ENCODE measurements at places on chromosomes 16 and 17.
A peak's percentile ranks its signal among the peaks of the same experiment; 100 is the strongest.

DNA sequence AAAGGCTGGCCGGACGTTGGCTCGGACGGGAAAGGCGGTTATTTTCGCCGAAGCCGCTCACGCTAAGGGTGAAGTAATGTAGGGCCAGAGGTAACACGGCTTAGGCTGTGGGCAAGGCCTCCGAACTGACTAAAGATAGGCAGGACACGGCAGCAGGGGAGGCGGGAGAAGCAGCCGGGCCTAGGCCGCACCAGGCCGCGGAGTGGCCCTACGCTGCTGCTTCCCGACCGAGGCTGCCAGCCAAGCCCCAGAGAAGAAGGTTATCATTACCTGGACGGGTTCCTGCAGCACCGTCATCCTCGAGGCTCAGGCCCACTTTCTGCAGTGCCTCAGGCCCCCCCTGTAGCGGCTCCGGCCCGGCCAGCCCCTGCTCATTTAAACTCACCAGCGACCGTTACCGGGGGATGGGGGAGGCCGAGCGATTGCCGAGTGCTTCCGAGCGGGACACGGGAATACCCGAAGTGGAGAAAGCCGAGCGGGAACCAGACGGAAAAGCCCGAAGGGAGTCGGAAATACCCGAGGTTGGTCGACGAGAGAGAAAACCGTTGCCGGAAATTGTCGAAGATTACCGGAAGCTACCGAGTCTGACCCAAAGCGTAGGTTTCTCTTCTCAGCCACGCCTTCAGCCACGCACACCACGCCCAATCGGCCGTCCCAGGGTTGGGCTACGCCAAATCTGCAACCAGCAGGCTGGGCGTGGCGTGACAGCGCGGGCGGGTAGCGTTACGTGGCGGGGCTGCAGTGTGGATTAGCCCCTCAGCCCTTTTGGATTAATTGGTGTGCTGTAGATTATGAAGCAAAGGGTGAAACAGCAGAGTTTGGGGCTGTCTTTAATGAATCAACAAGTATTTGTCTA is at the start of gene CDC27:
CDC27 (minus strand) TSS at position 420 of the 856 bp plus-strand sequence; CDS start at position 297, 123 bp downstream.
- peak; percentile 100 for DNase-seq

DNA sequence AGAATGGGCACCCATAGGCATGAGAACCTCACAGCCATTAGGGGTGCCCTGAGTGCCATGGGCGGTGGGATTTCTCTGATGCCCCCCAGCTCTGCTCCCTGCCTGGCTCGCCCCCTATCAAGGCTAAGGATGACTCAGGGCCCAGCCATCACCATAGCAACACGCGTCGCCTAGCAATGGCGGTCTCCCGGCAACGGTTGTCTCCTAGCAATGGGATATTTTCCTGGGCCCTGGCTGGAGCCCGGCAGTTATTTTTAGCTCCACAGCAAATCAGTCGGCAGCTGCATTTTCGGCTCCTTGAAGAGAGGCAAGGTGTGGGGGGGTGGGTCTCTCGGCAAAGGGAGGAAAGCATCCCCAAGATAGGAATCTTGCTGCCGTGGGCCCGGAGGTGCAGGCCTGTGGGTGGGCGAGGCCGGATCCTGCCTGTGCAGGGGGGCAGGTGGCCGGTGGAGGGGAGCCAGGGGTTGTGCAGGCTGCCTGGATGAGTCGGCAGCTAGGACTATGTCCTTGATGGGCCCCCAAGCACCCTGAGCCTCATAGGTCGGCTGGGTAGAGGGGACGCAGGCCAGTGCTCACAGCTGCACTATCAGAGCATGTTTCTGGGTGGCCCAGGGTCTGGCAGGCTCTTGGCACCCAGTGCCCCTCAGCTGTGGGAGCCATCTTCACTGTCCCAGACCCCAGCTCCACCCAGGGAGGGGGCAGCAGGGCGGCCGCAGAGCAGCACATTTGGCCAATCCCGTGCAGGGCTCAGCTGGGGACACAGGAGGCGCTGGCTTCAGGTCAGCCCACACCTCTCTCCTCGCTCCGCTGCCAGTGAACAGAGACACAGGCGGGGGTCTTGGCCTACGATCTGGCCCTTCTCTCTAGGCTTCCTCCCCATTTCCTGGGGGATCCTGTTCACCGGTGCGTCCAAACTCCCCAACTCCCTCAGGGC is 4.2 kb upstream of the FBXL16 start:
- no peak for DNase-seq

- no peak for DNase-seq
Measured at GRCh38 chr17:68513932-68514331, 1.7 kb downstream of the PRKAR1A start.

DNA sequence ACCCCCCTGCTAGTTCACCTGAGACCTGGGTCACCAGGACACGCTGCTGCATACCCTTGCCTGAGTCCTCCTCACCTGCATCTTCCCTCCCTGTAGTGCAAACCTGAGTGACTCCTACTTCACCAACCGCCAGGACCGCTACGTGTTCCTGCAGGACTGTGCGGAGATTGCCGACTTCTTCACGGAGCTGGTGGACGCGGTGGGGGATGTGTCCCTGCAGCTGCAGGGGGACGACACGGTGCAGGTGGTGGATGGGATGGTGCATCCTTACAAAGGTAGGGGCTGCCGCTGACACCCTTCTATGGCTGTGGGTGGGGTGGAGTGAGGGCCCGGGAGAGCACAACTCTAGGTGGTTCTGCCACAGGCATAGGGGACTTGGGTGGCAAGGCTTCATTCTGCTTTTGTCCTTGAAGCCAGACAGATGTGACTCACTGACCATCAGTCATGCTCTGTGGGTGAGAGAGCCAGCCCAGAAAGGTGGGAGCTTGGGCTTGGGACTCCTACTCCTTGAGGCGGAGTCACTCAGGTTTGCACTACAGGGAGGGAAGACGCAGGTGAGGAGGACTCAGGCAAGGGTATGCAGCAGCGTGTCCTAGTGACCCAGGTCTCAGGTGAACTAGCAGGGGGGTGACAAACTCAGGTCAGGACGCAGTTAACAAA is 22.3 kb downstream of the PGS1 start:
- DNase-seq: no peak

DNA sequence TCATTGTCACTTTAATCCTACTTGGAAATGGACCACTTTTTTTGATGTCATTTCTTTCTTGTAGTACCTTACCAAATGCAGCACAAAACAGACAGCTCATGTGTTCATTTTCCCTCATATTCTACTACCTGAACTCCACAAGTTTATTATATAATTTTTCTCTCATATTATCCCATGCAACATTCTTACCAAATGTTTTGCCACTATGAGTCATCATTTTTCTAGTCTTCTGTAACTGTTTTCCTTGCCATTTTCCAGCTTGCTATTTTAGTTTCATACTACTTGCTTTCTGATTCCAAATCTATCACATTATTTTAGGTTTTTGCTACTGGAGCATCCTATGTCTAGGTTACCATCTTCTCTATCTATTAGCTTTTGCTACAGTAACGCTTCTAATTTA is 332.7 kb downstream of the ZFHX3 start:
- no peak for DNase-seq

DNA sequence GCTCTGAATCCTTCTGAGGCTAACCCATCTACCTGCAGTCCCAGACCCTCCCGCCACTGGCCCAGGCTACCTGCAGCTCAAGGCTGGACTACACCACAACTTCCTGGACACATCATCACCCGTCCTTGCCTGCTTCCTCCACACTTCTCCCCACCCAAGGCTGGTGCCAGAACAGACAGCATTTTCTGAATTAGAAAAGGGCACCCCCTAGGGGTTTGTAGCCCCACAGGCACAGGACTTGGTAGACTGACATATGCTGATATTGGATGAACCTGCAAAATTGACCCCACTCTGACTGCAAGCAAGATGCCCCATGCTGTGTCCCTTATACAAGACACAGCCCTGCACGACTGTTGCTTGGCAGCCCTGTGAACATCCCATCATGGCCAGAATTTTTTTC is 271.5 kb upstream of the C16orf82 start:
- peak; percentile 87 for DNase-seq

DNA sequence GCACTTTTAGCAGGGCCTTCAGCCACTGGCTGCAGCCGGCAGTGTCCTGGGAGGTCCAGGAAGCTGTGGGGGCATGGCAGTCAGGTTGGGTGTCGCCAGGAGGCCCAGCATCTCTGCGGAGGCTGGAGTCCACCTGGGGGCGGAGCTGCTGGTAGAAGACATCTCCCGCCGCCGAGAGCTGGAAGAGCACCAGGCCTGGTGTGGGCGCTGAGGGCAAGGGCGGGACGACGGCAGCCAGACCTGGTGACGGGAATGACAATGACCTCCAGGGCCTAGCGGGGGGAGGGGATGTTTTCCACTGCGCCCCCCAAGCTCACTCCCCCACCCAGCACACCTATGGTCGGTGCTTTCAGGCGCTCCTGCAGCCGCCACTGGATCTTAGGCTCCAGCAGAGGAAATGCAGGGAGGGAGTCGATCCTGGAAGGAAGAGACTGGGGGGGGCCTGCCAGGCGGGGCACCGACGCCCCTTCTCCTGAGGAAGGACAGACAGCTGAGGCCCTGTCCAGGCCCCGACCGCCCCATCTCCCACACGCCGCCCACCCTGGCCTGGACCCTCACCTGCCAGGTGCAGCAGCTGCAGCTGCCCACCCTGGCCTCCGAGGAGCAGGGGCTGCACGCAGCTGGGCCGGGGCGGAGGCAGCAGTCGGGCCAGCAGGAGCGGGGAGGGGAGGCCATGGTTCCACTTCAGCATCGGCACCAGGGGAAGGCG is 7.1 kb downstream of the TAF1C start:
- no peak for DNase-seq

GRCh38 chr17:1455291-1455796 is 688 bp downstream of the CRK start:
- DNase-seq: peak; percentile 64

DNA sequence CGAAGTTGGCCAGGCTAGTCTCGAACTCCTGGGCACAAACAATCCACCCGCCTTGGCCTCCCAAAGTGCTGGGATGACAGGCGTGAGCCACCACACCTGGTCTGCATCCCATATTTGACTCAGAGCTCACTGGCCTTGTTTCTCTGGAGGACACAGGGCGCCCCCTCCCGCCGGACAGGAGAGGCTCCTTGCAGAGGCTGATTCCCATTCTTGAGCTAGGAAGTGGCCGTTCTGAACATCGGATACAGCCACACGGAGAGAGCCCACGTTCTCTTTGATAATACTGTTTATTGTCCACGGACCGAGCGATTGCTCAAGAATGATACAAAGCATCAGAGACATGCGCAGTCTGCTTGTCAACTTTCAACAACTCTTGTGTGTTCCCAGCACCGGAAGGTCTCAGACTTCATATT is 12.1 kb upstream of the USP36 start:
- DNase-seq: peak; percentile 19

GRCh38 chr17:27921077-27921476 is 27.9 kb upstream of the LYRM9 start:
- no peak for DNase-seq

GRCh38 chr17:79844869-79845600 is 5.8 kb upstream of the CBX4 start:
- DNase-seq: peak; percentile 70

DNA sequence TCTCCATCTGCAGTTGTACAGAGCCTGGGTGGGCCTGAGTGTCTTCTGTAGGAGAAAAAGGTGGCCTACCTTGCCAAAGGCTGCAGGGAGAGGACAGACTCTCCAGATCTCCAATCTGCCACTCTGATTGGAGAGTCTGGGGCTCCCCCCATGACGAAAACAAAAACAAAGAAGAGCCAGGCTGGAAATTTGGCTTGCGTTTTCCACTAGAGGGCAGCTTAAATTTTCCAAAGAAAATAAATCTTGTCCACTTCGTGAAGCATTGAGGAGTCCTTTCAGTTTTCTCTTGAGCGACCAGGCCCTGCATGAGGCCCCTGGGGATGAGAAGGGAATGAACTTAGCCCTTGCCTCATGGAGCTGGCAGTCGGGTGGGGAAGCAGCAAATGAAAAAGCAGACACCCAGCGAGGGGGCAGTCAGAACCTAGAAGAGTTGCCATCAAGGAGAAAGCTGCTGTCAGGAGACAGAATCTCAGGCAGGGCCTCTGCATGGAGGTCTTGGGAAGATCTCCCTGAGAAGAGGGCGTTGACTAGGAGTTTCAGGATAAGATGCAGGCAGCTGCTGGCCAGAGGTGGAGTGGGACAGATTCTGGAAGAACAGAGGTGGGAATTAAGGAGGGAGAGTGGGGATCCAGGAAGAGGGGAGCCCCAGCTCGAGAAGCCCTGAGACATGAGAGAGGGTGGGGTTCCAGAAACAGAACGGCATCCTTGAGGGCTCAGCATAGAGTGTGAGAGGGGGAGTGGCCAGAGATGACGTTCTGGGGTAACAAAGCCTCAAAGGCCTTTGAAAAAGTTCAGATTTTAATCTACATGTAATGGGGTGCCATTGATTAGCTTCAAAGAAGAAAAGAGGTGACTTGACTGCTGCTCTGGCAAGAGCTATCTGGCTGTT is 8.4 kb upstream of the SHCBP1 start:
- no peak for DNase-seq

GRCh38 chr16:50671644-50672260 is 9.4 kb downstream of the SNX20 start:
- peak; percentile 50 for DNase-seq

DNA sequence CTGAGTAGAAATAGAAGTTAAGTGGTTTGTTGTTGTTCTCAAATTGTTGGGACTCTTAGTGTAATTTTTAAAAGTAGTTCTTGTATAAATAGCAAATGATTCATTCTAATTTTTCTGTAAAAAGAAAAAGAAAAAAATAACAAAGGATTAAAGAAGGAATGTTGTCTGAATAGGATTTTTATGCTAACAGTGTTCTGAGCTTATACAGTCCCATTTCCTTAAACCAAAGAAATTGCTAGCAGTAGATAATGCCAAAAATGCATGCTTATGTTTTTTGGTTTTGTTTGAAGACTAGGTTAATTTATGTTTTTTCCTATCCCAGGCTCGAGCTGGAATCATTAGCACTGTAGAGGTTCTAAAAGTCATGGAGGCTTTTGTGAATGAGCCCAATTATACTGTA is 44.7 kb upstream of the KPNB1 start:
- no peak for DNase-seq

DNA sequence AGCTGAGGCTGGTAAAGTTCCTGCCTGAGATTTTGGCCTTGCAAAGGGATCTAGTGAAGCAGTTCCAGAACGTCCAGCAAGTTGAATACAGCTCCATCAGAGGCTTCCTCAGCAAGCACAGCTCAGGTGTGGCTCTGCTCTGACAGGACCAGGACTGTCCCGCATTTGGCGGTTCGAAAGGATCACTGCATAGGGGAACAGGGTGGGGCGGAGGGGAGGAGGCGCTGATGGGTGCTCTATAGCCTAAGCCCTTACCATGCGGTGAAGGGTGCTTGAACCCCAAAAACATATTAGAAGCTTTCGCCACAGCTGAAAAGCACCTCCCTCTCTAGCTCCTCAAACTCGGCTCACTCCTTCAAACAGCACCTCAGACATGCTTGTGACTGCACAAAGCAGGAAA is 29.9 kb upstream of the ENDOV start:
- no peak for DNase-seq
